Activated CD4-positive, alpha-beta T cell treated with anti-CD3 and anti-CD28 coated beads, Interleukin-2, amount 10 ng/mL, durations not matched to agents 7 days and 5 days (primary cell): ENCODE measurements at places on chromosomes 16 and 17. TPM values are rescaled to one million over a fixed set of nuclear protein-coding genes. Genes with fewer than 3 reads are reported as not detected.

GRCh38 chr16:1475552-1476114 lies 805 bp upstream of the CLCN7 start:
- DNase-seq: no peak

GRCh38 chr16:22641131-22641628 lies 130.5 kb downstream of the NPIPB5 start:
- DNase-seq: peak; percentile 26

DNA sequence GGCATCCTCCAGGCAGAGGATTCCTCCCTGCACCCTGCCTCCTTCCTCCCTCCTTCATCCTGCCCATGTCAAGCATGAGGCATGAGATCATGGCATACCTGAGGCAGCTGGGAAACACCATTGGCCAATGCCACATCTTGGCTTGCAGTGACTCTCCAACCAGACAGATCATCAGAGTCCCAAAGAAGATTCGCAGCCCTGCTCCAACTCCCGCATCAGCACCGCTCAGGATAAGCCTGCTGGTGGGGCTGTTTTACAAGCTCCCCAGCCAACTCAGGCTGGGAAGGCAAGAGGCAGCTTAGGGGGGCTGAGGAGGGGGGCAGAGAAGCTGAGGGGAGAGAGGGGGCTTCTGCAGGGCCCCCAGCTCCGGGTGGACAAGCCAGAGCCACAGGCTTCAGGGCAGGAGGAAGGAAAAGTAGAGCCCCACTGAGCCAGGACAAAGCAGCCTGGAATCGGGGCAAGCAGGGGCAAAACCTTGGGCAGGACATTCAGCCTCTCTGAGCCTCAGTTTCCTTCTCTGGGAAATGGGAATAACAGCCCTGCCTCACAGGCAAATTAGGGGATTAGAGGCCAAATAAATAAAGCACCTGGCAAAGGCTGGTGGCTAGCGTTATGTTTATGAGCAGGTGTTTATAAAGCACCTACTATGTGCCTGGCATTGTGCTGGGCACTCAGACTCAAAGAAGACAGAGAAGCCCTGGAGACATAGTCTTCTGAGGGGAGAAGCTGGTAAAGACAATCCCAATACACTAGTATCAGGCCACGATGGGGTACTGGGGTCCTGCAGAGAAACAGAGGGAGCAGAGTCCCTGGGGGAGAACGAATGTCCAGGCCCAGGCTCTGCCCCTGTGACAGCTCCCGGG lies 88.1 kb downstream of the GOSR1 start:
- no peak for DNase-seq

- no peak for DNase-seq
Measured at GRCh38 chr16:58019866-58020538, 5.6 kb upstream of the MMP15 start.

- DNase-seq: peak; percentile 51
Measured at GRCh38 chr16:49921791-49922456, 66.0 kb upstream of the ZNF423 start.

DNA sequence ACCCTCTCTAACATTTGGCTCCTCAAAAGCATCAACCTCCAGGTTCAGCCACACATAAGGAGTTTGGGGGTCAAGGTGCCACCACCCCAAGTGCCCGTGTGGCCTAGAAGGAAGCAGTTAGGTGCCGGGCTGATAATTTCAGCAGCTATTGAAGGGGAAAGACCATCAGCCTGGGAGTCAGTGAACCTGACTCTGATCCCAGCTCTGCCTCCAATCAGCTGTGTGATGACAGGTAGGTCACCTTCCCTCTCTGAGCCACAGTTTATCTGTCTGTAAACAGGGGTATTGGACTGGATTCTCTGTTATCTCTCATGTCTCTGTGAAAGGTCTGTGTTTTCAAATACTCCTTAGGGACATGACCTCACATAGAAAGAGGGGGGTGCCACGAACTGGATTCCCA lies 3.9 kb downstream of the CRHR1 start:
- DNase-seq: no peak

Gene TBC1D3I
- total RNA-seq: 0.96 TPM
